Stimulated activated CD4-positive, alpha-beta T cell treated with anti-CD3 and anti-CD28 coated beads, Interleukin-2, amount 100 ng/mL, for 48 hours (primary cell): ENCODE measurements at places on chromosomes 13 and 19.

DNA sequence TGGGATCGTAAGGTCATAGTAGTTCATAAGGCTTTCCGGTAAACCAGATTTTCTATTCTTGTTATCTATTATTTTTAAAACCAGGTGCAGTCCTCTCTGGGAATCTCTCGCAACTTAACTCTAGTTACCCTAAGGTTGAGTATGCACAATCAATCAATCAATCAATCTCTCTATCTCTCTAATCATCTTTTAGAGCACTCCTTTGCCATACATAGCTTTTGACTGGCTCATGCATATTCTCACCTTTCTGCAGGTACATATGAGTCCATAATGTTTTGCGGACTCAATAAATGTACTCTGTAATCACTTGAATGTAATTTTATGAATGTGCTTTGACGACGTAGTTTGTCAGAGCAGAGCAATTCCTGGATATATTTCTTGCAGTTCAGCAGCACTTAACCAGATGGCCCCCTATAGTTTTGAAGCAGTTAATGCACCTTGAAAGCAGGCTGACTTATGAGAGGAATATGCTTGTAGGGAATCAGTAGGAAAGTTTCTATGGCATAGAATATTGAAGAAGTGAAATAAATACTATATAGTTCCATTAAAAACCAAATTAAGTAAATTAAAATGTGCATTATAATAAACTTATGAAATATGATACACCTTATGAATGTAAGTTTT is 524.7 kb downstream of the GPC5 start:
- DNase-seq = no peak

- DNase-seq = no peak
Observed at GRCh38 chr19:40601134-40601974, at the start of gene LTBP4. Gene LTBP4 (plus strand): TSS chr19:40601369. CDS start chr19:40601388, 19 bp downstream.

- peak; percentile 37 for DNase-seq
Observed at GRCh38 chr13:99357131-99357596, 50.0 kb upstream of the GPR183 start.

- no peak for DNase-seq
Observed at GRCh38 chr19:4298810-4299550, 3.2 kb downstream of the TMIGD2 start.

DNA sequence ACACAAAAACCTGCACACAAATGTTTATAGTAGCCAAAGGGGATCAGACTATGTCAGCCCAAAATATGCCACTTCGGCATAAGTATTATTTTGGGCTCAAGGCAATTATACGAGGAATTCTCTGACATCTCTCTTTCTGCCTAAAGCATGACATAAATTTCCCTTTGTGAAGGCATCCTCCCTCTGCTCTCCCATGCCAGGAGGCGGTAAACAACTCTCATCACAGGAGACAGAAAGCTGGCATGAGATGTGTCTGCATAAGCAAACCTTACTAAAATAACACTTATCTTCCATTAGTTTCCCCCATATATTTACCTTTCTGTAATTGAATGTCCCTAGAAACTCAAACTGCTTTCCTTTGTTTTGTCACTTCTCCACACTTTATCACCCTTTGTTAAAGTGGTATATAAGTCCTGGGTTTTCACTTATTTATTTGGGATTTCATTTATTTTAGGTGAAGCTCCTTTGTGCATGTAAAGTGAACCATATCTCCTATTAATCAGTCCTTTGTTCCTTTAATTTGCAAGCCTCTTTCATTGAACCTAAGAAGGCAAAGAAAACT is 68.3 kb downstream of the LACC1 start:
- DNase-seq = no peak

- no peak for DNase-seq
Observed at GRCh38 chr13:58850161-58850560, 1218.6 kb downstream of the PCDH17 start.

DNA sequence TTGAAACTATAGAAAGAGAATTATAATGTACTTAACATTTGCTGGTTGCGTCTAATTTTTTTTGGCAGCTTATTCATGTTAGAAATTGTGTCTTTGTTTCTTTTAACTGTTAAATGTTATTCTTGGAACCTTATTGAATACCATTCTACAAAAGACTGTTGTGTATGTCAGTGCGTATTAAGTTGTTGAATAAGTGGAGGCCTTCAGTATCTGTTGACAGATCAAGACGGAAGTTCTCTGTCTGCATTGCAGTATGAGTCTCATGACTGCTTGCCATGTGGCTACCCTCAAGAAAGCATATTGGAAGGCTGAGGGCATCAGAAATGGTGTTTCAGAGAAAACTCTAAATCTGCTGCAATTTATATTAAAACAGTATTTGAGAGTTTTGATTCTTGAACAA is 8.5 kb downstream of the UBA2 start:
- DNase-seq = no peak

GRCh38 chr13:90307136-90307535 is 1040.4 kb upstream of the MIR17HG start:
- DNase-seq = no peak

GRCh38 chr19:2731181-2731995 is 8.4 kb downstream of the SLC39A3 start:
- no peak for DNase-seq

DNA sequence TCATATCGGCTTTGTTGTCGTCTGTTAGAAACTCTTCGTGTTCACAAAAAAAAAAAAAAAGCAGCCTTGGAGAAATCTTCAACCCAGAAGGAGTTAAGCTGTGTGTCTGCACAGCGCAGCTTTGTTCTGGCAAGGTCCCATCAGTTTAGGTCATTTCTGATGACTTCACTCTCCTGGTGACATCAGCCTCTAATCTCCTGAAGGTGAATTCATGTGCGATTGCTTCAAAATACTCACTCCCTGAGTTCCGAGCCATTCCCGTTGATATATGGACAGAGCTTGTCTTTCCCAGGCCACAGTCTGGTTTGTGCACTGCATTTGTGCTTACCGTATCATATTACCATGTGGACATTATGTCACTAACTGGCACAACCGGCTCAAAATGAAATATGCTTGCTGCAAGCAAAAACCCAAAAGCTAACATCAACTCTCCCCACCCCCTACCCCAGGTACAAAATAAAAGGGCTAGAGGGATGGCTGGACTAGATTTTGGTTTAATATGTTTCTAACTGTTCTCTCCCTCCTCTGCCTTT is 342.4 kb downstream of the KCNRG start:
- no peak for DNase-seq

DNA sequence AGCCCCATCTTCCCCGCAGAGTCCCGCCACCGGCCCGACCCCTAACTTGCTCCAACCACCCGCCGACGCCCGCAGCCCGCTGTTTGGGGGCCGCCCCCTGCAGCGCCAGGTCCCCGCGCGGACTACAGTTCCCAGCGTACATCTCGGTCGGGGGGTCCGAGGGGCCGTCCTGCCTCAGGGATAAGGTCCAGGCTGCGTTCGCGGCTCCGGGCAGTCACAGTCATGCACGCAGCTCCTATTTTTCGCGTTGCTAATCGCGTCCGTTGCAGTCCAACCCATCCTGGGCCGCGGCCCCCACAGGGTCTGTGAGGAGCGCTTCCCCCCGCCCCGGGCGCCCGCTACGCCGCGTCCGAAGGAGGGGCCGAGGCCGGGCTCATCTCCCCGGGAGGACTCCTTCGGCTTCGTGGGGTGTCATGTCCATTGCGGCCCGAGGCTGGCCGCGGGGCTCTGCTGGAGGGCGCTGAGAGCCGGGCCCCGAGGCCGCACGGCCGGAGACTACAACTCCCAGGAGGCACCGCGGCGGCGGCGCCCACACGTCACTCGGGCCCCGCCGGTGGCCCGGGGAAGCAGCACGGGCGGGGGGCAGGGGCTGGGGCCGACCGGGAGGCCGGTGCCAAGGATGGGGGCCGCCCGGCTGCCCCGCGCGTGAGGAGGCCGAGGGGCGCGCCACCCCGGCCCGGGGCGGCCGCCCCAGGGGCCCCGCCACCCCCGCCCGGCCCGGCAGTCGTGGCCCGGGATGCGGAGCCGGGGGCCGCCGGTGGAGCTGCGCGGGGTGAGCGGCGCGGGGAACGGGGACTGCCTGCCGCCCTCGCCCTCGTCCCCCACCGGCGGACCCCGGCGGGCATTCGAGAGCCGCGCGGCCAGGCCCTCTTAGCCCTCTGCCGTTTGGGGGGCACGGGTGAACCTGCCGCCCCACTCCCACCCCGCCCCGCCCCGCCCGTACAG is at the start of gene MAP3K10:
TSS of gene MAP3K10 (plus strand) at position 536 of the 945 bp plus-strand sequence. CDS start 606 bp downstream, outside the sequence.
- peak; percentile 73 for DNase-seq

GRCh38 chr13:114161028-114161556 is 18.0 kb upstream of the CFAP97D2 start:
- DNase-seq = no peak

- DNase-seq = no peak
Observed at GRCh38 chr13:76014406-76015318, 378.5 kb downstream of the LMO7 start.

GRCh38 chr19:55310498-55310897 is 14.6 kb downstream of the TMEM150B start:
- DNase-seq = no peak

DNA sequence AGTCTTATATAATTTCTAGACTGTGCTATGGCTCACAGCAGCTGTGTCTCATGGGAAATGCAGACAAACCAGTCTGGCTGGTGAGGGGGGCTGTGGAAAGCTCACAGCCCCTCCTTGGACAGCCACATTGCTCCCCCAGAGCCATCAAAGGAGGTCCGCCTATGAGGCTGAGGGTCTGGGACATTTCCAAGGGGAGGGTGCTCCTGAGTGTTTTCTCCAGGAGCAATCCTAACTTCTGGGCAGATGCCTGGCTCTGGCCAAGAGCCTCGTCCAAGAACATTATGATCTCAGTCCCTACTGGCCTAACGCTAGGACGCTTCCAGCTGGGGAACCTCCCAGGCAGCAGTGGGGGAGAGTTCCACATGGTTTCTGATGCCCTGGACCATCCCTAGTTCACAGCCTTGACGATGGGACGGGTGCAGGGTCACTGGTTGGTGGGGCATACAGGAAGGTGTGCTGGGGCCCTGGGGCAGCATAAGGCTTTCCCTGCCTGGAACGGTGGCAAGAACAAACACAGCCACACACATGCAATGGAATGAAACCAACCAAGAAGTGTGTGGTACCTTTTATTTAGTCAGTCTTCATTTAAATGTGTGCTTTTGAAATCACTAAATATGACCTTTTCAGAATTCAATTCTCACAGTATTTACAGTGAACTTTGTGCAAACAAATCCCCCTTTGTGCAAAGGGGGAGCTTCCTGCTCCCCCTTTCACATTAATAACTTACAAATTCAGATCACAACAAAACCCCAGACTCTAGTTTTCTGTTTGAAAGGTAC is 60.6 kb downstream of the CDADC1 start:
- no peak for DNase-seq
